Karpas-422 (cell line): ENCODE measurements at places on chromosomes 13 and 19.

DNA sequence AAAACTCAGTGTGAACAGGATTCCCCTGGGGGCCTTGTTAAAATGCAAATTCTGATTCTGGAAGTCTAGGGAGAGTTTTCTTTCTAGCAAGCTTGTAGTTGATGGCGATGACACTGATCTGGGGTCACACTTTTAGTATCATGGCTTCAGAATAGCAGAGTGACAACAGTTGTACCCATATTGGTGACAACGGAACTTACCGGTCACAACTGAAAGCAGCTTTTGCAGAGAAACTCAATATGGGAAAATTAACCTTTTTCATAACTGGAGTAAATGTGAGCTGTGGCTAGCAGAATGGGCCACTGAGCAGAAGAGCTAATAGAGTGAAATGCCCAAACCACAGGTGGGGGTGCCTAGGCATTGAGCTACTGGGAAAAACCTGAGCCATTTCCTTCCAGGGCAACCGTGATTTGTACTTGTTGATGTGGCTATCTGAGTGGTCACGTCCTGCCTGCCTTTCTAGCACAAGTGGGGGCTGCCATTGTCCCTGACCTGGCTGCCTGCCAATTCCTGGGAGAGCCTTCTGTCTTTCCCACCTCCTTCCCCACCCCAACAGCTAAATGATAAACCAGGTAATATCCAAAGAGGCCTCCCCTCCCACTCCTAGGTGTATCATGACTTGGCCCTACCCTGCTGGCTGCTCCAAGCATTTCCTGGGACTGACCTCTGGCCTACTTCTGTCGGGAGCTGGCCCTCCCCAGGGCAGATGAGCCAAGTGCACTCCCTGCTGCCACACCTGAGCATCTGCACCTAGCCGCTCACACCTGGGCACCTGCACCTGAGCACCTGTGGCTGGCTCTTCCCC lies 1.7 kb upstream of the SLC10A2 start:
- DNase-seq = no peak

- DNase-seq = no peak
These were observed 8.4 kb upstream of the KCTD12 start for GRCh38 chr13:76894401-76895110.

DNA sequence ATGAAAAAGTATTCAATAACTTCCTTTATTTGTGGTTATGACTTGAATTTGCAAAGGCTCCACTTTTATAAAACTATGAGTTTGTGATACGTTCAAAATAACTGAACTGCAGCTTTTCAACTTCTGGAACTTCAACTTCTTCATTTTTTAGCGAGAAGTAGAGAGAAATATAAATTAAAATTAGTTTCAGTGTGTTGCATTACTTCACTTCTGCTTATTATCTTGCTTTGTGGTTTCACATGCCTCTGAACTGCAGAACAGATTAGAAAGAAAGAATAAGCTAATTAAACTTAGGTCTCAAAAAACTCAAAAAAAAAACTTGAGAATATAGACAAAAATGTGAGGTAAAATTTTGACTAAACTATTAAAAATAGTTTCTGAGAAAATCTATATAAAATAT lies 1073.4 kb downstream of the PCDH17 start:
- no peak for DNase-seq

DNA sequence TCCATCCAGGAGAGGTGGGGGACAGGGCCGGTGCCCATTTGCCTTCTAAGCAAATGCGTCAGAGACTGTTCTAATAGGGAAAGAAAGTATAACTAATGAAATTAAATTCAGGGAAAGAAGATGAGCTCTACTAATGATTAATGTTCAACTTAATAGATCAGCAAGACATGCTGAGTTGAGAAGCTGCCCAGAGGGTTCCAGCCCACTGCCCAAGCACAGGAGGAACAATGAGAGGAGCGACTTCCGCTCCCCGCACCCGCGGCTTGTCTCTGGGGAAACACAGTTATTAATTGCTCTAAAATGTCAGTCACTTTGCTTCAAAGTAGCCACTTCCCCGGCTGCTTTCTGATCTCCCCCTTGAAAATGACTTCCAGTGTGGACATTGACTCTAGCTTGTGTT lies 331.3 kb downstream of the UQCRFS1 start:
- DNase-seq = peak; percentile 74

DNA sequence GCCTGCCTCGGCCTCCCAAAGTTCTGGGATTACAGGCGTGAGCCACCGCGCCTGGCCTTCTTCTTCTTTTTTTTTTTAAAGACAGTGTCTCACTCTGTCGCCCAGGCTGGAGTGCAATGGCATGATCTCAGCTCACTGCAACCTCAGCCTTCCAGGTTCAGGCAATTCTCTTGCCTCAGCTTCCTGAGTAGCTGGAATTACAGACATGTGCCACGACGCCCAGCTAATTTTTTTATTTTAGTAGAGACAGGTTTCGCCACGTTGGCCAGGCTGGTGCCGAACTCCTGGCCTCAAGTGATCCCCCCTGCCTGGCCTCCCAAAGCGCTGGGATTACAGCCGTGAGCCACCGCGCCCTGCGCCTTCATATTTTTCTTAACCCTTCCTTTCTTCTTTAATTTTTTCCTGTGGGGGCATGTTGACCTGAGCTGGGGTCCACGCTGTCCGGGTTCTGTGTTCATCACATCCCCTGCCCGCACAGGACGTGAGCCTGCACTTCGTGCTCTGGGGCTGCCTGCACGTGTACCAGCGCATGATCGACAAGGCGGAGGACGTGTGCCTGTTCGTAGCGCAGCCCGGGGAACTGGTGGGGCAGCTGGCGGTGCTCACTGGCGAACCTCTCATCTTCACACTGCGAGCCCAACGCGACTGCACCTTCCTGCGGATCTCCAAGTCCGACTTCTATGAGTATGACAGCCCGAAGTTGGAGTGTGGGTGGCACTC lies 14.1 kb downstream of the PNPLA6 start:
- no peak for DNase-seq

DNA sequence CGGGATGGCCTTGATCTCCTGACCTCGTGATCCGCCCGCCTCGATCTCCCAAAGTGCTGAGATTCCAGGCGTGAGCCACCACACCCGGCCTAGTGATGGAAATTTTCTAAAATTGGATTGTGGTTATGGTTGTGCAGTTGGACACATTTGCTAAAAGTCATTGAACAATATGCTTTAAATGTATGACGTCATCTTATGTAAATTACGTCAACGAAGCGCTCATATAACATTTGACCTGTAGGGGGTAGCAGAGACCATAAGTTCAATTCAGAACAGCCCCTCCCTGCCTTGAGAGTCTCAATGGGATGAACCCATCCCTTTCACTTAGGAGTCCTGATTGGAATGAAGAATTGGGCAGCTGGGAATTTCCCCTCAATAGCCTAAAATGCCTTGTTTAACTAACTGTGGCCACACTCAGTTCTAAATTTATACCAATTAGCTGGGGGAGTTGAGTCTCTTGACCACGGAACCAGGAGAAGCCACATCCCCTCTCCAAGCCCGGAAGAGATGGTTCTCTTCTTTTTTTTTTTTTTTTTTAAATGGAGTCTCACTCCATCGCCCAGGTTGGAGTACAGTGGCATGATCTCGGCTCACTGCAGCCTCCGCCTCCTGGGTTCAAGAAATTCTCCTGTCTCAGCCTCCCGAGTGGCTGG lies 15.2 kb upstream of the TLE6 start:
- peak; percentile 90 for DNase-seq

DNA sequence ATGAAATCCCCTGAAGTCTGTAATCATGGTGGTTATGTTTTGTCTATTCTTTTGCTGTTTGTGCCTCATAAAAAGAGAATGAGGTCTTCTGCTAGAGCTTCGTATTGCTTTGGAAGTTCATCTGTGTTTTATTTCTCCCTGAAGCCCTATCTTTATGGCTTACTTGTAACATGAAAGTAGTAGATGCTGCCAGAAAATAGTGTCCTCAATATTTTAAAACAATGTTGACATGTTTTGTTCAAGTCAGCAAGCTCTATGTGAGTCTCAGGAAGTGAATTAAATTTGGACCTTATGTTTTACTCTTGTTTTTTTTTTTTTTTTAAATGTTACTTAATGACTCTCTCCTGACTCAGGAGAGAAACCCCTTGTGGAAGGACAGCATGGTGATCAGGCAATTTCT lies 130.5 kb downstream of the B3GLCT start:
- DNase-seq = no peak
